ENCODE measurements at places on chromosomes 1 and 21.

GRCh38 chr1:118039170-118039569 lies 109.6 kb downstream of the WDR3 start:
- DNase-seq: no peak

GRCh38 chr1:153122831-153123421 lies 9.6 kb upstream of the SPRR2F start:
- DNase-seq: no peak

DNA sequence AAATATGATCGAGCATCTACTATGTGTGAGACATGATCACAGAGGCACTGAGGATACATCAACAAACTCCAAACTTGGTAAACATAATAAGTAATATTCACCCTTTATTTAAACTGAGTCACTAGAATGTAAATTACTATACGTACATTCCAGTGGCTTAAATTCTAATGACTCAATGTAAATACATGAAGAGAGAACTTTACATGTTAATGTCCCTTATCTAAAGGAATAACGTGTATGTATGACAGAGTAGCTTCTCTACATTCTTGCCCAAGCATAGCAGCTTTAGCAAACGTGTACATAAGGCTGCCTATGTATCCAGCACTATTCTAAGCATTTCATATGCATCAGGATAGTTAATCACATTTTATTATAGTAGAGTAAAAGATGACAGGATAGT lies 111.8 kb upstream of the CYYR1 start:
- DNase-seq: no peak

DNA sequence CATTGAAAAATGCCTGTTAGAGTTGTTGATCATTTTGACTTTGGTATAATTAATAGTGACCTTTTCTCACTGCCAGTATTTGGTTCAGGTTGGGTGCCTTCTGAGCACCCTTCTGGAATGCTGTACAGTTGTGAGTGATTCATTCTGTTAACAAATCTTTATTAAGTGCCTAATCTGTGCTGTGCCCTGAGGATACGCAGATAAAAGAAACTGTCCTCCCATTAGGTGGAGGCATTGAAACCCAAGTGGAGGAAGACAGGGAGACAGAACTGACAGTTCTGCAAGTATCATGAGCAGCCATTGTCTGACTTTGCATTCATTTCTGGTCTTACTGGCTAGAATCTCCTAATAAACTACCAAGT lies 76.1 kb upstream of the ZNF326 start:
- DNase-seq: no peak

DNA sequence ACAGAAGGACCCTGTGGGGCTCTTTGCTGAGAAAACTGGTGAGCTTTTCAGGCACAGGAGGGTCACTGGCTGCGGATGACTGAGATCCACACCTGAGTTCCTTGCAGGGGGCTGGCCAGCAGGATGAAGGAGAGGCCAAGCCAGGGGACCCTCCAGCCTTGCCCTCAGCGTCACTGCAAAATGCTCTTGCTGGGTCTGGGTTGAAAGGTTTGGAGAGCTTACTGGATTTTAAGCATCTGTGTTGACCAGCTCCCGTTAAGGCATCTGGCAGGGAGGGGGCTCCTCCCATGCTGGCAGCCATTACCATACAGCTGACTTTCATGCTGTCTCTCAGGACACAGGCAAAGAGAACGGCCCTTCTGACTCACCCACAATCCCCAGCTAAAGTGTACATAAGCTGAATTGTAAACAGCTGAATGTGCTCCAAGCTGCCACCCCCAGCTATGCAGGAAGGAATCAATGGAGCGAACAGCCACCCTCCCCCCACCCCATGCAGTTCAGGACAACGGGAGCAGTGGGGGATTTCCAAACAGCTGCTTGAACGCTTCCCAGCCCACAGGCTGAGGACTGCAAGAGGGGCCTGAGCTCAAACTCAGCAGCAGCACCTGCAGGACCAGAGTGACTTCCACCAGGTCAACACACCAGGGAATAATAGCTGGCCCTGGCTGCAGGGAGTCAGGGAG lies 21.3 kb upstream of the A3GALT2 start:
- DNase-seq: no peak

DNA sequence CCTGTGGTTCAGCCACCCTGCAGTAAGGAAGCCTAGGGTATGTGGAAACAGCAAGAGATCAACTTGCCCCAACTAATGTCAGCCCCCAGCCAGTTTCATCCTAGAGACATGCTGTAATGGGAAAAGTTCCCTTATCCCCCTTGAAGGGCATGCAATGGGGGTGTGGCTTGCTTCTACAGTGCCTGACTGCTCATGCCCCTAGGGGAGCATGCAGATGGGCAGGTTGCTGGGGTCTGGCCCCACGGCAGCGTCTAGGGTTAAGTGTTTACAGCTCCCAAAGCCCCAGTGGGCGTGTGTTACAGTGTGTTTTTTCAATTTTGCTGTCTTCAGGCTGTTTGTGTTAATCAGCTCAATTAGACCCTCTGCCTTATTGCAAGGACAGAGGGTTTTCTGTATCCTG lies 1105.9 kb downstream of the AMY1C start:
- no peak for DNase-seq

GRCh38 chr1:196387766-196388165 lies 220.5 kb downstream of the KCNT2 start:
- DNase-seq: no peak

GRCh38 chr1:178241057-178241456 lies 147.2 kb downstream of the RASAL2 start:
- no peak for DNase-seq
